Stomach (tissue), 19 donors: ENCODE measurements at places on chromosomes 13 and 19.

GRCh38 chr13:67763384-67763783 is 533.2 kb upstream of the PCDH9 start:
- DNase-seq: peak; percentile 6

DNA sequence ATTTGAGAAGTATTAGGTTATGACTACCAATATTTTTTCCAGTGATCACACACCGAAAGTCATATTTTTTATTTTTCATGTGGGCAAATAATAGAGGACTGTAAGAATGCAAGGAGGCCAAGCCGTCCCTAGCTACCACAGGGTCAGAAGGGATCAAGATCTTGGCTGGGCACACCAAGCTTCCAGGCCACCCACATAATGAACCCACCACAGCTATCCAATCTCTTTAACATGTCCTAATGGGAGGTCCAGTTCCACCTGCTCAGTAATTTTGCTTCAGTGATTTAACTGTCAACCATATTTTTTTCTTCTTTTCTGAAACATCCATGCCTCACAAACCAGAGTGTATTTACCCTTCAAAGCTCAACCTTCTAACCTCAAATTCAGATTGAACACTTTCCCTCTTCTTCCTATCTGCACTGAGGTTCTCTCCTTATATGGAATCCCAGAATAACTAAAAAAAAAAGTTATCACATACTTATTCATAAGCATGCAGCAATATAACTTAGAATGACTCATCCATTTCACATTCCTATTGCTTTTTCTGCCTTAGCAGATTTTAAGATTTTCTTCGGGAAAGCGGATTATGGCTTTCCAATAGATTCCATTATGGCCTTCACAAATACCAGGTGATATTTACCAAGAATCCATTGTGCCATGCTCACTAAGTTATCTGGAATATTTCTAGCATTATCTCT is 12.2 kb downstream of the ARGLU1 start:
- DNase-seq: no peak

GRCh38 chr13:34933349-34933748 is 8.7 kb upstream of the NBEA start:
- peak; percentile 74 for DNase-seq

DNA sequence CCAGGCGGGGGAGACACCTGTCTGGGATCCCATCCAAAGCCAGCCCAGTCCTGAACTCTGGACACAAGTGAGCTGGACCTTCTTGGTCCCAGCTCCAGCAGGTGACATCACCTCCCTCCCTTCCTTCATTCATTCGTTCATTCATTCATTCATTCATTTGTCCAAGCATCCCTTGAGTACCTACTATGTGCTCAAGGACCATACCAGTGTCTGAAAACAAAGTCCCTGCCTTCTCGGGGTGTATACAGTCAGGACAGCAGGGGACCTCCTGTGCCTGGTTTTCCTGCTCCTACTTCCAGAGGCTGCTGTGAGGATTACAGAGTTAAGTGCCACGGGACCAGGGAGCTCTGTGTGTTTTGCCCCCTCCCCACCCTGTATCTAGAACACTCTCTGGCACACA is 14.0 kb downstream of the ACER1 start:
- no peak for DNase-seq

GRCh38 chr13:103430368-103430767 is 364.2 kb upstream of the SLC10A2 start:
- no peak for DNase-seq

DNA sequence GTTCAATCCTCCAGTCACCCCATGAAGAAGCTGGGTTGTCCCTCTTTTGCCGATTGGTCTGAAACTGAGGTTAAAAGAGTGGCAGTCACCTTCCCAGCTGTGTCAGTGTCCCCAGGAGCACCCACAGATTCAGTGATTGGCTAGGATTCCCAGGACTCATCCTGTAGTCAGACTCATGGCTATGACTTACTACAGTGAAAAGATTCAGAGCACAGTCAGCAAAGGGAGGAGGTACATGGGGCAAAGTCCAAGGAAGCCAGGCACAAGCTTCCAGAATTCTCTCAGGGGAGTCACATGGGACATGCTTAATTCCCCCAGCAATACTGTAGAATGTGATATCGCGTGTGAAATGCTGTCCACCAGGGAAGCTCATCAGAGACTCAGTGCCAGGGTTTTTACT is 14.2 kb downstream of the ZNF473 start:
- no peak for DNase-seq

GRCh38 chr13:31334547-31334946 is 134.8 kb downstream of the B3GLCT start:
- DNase-seq: no peak

- no peak for DNase-seq
Measured at GRCh38 chr19:47660435-47660832, 51.5 kb downstream of the BICRA start.

- no peak for DNase-seq
Measured at GRCh38 chr13:43880214-43880855, 631 bp downstream of the LACC1 start.

DNA sequence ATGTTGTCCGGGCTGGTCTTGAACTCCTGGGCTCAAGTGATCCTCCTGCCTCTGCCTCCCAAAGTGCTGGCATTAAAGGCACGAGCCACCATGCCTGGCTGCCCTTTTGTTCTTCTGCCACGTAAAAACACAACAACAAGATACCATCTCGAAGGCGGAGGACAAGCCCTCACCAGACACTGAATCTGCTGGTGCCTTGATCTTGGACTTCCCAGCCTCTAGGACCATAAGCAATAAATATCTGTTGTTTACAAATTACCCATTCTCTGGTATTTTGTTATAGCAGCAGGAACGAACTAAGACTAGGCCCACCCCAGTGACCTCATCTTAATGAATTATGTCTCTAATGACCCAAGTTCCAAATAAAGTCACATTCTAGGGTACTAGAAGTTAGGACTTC is 128.4 kb upstream of the CACNA1A start:
- DNase-seq: no peak

DNA sequence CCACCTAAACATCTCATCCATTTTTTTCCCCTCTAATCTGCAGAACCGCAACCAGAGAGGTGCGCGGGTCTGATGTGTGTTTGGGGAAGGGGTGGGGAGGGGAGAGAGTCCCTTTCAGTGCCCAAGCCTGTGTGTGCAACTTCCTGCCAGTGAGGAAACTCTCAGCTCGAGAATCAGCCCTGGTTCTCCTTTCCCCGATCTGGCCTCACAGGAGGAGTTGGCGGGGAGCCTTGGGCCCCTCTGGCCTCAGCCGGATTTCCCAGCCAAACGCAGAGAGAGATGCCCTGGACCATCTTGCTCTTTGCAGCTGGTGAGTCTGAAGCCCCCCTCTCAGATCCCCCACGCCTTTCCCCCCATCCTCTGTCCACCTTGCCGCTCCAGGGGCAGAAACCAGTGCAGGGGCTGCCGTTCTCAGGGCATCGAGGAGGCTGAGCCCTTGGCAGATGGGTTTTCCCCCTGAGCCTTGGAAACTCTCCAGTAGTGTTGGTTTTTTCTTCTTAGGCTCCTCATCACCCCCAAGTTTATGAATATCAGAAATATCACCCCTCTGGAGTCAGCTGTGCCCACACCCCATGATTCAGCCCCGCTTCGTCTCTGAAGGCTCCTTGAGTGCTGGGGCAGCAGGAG is at the start of gene C19orf38:
C19orf38 (plus strand) TSS at position 186 of the 627 bp plus-strand sequence; CDS start at position 280, 94 bp downstream.
- DNase-seq: no peak

DNA sequence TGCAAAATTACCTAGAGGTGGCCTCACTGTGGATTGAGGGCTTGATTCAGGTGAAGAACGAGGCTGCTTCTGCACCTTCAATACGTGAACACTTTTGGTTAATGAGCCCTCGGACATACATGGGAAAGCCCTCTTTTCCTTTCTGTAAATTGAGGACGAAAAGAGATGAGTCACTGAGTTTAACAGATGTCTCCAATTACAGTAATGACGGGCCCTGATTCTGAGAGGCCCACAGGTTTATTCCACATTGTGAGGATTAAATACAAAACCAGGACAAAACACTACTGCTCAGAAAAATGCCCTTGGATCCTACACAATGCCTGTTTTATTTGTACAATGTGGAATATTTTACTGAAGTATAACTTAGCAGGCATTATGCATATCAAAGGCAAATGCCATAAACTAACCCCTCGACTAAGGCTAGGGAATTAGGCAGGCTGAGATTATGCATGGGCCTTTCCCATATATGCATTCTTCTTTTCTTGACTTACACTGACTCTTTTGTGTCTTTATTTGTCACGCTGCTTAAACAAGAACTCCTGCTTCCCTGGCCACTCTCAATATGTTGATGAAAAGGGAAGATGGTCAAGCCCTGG is 819.9 kb downstream of the OLFM4 start:
- DNase-seq: no peak

GRCh38 chr13:43077046-43077445 is 53.7 kb downstream of the DNAJC15 start:
- peak; percentile 12 for DNase-seq

DNA sequence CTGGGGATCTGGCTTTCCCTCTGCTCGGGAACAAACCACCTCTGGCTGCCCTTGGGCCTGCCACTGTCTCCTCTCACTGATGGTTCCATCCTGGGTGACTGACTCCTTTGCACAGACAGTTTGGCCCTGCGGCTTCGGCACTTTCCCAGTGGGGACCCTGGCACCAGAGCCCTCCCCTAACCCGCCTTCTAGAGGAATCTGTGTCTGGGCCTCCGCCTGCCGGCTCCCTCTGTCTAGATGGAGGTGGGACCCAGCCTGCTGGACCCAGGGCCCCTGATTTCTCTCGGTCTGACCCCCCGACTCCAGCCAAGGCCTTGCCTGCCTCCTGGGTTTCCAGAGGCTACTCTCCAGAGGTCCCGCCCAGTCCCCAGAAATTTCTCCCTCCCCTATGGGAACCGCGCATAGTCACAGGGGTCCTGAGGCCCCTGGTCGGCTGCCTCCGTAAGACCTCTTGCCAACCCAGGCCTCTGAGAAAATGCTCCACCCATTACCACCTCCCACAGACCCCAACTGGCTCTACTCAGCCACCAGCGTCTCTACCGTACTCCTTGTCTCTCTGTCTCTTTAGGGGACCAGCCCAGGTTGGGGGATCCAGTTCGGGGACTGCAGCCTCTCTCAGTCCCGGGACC is 2.7 kb downstream of the CCDC106 start:
- DNase-seq: no peak

DNA sequence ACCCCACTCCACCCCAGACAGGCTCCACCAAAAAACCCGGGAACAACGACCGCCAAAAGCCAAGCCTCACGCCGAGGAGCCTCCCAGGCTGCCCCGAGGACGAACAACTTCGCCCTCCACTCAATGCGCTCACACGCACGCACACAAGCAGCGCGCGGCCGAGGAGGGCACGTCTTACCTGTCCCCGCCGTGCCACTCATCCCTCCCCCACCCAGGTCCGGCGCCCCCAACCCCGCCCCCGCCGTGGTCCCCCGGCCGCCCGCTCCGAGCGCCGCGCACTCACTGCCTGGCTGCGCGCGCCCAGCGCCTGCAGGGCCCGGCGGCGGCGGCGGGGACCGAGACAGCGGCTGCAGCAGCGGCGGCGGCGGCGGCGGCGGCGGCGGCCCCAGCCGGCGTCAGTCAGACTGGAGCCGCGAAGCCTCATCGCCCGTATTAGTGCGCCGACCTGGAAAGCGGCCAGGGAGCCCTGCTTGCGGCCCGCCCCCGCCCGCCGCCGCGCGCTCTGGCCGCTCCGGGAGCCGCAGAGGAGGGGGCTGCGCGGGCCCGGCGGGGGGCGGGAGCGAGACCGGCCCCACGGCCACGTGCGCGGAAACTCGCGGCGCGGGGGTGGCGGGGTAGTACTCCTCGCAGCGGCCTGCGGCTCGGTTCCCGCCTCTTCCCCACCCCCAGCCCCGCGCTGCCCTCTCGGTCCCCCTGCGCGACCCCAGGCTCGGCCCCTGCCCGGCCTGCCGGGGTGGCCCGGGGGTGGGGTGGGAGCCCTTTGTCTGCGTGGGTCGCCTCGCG is at the start of gene SMAD9:
SMAD9 (minus strand) TSS at position 406 of the 783 bp plus-strand sequence. CDS start 40,549 bp downstream, outside the sequence.
- DNase-seq: peak; percentile 82

GRCh38 chr19:46306501-46306900 is 9.7 kb downstream of the HIF3A start:
- no peak for DNase-seq

DNA sequence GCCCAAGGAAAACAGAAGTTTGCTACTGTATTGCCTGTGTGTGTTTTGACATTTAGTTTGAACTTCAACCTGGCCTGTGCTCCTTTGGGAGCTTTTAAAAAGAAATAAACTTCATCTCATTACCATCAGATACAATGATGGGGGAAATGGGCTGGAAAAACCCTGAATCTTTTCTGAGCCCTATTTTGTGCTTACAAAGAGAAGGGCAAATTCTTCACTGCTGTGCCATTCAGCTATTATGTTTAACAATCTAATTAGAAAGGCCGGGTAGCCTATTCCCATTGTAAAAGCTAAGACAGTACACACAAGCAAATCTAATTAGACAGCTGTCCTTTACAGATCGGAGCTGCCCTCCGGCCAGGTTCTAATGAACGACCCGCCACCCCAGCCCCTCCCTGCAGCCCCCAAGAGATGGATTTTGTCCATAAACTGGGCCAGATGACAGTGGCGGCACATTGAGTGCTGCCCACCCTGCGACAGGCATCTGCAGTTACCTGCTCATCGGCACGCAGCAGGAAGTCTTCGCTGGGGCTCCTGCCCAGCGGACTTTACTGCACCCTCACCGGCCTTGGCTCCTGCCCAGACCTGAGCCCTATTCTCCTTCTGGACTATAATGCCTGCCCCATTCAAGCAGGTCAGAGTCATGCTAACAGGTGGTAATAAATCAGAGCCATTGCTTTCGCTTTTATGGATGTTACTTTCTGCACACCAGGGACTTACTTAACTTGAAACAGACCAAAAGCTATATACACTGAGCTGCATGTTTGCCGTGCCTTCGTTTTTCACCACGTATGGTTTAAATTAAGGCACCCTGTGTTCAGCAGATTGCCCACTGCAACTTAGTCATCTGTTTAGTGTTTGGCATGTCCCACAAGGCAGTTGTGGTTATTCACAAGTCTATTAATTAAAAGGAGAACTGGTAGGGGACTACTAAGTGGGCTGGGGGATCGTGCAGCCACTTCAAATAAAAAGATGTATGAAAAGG is 549.6 kb downstream of the FGF9 start:
- DNase-seq: no peak

GRCh38 chr13:98254513-98254912 is 77.4 kb upstream of the RNF113B start:
- DNase-seq: no peak

- no peak for DNase-seq
Measured at GRCh38 chr13:95146486-95146885, 154.8 kb downstream of the ABCC4 start.

- peak; percentile 27 for DNase-seq
Measured at GRCh38 chr19:41265395-41266153, 1.4 kb downstream of the HNRNPUL1 start.

DNA sequence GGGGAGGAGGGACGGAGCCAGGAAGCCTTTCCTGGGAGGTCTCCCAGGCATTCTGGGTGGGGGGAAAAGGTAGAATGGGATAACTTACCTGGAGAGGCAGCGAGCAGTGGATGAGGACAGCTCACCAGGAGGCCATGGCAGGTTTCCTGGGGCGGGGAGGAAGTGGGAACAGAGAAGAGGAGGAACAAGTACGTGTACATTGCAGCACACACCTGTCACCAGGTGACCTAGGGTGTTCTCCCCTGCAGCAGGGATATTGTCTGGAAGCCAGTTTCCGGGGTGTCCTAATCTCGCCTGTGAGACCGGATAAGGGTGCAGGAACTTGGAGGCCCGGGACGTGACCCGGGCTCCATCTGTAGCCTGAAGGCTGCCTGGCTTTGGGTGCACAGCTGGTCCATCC is at the start of gene FUT3:
FUT3 (minus strand) TSS at position 148 of the 400 bp plus-strand sequence.
- DNase-seq: peak; percentile 66
